ENCODE measurements at places on chromosomes 2 and 18. TPM values are rescaled to one million over a fixed set of nuclear protein-coding genes. Genes with fewer than 3 reads are reported as not detected.
A peak's percentile ranks its signal among the peaks of the same experiment; 100 is the strongest.

DNA sequence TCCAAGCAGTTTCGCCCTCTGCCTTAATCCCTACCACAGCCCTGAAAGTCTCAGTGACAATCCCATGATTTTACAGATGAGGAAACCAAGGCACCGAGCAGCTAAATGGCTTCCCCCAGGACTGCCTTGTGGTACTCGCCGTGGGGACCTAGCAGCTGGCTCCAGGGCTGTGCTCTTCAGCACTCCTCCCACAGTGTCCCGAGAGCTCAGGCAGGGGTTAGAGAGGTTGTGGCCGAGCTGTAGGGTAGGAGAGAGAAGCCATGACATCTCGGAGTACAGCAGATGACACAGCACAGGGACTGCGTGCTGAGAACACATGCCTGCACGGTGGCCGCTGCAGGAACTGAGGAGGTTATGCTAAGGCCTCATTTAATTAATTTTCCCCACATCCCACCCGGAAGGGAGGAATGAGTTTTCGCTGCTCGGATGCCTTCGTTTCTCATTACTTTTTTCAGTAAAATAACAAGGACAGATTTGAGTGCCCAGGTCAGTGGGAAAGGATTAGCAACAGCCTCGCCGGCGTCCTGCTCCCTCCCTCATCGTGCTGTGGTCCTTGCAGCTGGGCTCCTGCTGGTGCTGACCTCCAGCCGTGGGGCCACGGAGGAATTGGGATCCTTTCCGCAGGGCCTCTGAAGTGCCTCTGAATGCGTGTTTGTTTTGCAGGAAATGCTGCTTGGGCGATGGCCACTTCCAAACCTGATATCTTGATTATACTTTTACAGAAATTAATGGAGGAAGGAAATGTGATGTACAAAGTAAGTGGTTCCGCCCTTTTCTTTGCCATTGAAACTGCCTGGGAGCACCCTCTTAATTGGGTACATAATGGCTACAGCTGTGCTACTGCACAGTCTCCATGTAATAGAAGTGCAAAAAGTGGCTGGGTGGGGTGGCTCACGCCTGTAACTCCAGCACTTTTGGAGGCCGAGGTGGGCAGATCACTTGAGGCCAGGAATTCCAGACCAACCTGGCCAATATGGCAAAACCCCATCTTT lies 61.2 kb downstream of the WDSUB1 start:
- no peak for DNase-seq

SPC25 gene
- 25.1 TPM for polyA plus RNA-seq

IL36G gene
- polyA plus RNA-seq = not detected

DNA sequence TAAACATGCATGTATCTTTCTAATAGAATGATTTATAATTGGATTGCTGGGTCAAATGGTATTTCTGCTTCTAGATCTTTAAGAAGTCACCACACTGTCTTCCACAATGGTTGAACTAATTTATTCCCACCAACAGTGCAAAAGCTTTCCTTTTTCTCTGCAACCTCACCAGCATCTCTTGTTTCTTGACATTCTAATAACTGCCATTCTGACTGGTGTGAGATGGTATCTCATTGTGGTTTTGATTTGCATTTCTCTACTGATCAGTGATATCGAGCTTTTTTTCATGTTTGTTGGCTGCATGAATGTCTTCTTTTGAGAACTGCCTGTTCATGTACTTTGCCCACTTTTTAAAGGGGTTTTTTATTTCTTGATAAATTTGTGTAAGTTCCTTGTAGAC lies 182.5 kb downstream of the ANKRD44 start:
- no peak for DNase-seq

INPP1 gene
- 18.4 TPM for polyA plus RNA-seq

MEP1B gene
- not detected for polyA plus RNA-seq

DNA sequence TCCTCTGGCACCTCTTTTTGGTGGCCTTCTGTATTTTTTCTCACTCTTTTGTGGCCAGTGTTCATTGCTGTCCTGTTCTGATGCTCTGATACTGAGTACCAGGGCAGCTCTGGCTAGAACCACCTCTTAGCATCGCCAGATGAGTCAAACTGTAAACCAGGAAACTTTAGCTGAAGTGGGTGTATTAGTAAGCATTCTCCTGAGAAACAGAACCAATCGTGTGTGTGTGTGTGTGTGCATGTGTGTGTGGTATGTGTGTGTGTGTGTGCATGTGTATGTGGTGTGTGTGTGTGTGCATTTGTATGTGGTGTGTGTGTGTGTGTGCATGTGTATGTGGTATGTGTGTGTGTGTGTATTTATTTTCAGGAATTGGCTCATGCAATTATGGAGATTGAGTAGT lies 166.3 kb upstream of the SKOR2 start:
- no peak for DNase-seq

RNF125 gene
- polyA plus RNA-seq = 0.18 TPM

- DNase-seq = no peak
These were observed 663.4 kb downstream of the ARHGAP15 start for GRCh38 chr2:143792602-143793001.

NEU4 gene
- 0.25 TPM for polyA plus RNA-seq

- DNase-seq = no peak
These were observed 220.9 kb downstream of the DYSF start for GRCh38 chr2:71674158-71674851.

GRCh38 chr2:150811259-150811855 lies 323.9 kb upstream of the RND3 start:
- no peak for DNase-seq

CHRNG gene
- polyA plus RNA-seq = not detected

MYL1 gene
- polyA plus RNA-seq = not detected

DNA sequence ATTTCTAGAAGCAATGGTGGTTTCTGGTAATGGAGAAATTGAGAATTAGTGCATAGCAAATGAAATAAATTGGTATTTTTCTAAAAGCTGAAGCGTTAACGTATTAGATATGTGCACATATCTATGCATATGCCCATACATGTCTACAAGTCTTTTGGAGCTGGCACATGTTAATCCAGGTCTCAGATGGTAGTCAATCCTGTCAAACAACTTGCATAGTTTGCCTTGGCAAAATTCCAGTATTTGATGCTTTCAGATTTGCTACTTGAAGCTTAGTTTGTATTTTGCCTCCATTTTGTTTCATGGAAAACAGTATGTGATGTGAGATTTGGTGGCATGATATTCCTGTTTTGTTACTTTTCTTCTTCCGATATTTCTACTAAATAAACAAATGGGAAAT lies 304.6 kb downstream of the PARD3B start:
- DNase-seq = no peak

DNA sequence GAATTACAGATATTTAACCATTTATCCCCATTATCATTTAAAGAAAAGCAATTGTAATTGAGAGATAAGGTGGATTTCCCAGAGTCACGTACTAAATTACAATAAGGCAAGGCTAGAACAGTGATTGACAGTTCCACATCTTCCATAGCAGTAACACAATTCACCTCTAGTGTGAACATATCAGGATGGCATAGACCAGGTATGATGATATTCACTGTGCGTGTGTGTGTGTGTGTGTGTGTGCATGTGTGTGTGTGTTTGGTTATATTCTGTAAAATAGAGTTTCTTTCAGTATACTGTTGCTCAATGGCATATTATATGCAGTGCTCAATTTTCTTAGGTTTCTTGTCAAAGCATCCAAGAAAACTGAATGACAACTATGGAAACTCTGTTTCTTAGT lies 1.7 kb downstream of the SCN2A start:
- no peak for DNase-seq

DNA sequence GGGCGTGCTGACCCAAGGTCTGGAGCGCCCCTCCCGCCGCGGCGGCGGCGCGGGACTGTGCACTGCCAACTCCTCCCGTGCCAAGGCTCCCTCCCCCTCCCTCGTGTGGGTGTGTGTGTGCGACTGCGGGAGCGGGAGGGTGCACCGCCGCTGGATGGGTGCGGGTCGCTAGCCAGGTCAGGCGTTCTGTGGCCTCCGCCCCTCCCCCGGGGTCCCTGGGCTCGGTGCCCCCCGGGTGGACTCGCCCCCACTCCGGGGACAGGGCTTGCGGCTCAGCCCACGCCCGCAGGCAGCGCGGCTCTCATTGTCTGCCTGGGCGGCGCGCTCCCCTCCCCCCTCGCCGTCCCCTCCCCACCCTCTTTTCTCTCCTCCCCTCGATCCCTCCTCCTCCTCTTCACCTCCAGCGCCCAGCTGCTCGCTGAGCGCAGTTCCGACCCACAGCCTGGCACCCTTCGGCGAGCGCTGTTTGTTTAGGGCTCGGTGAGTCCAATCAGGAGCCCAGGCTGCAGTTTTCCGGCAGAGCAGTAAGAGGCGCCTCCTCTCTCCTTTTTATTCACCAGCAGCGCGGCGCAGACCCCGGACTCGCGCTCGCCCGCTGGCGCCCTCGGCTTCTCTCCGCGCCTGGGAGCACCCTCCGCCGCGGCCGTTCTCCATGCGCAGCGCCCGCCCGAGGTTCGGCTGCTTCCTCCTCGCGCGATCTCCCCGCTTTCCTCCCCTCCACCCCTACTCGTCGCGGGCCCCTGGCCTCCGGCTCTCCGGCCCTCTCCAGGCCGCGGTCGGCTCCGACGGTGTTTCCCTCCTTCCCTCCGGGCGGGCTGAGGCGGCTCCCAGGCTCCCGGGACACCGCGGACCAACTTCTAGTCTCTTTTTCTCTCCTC lies at the start of gene GATA6:
GATA6 (plus strand) TSS at position 579 of the 878 bp plus-strand sequence. CDS start 1,556 bp downstream, outside the sequence.
- DNase-seq = peak; percentile 75

DNA sequence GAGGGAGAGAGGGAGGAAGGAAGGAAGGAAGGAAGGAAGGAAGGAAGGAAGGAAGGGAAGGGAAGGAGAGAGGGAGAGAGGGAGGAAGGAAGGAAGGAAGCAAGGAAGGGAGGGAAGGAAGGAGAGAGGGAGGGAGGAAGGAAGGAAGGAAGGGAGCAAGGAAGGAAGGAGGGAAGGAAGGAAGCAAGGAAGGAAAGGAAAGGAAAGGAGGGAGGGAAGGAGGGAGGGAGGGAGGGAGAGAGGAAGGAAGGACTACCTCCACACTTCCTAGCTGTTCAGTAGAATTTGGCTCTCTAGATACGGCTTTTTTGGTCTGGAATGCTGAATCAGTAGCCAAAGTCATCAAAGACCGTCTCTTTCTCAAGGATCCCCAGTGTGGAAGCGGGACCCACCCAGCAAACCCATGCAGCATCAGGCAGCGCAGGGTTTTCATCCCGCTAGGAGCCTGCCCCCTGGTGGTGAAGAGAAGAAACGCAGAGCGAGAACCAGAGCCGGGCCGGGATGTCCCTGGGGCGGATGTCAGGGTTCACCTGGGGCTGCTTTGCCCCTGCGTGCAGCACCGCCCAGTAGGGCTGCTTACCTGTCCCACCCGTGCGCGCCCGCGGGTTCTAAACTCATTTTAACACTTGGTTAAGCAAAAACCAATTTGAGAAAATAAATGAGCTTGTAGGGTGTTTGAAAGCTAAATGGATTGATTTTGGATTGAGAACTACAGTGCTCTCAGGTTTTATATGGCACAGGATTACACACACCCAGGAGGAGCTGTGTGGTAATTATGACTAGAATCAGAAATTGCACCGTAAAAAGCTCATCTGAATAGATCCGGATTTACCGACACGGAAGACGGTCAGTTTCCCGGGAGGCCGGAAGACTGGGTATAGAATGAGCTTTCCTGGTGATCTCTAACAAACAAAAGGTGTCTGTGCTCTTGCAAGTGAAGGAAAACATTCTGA lies 48.1 kb upstream of the ARL4C start:
- peak; percentile 78 for DNase-seq

GRCh38 chr2:127413200-127413599 lies 5.0 kb upstream of the PROC start:
- DNase-seq = no peak

DNA sequence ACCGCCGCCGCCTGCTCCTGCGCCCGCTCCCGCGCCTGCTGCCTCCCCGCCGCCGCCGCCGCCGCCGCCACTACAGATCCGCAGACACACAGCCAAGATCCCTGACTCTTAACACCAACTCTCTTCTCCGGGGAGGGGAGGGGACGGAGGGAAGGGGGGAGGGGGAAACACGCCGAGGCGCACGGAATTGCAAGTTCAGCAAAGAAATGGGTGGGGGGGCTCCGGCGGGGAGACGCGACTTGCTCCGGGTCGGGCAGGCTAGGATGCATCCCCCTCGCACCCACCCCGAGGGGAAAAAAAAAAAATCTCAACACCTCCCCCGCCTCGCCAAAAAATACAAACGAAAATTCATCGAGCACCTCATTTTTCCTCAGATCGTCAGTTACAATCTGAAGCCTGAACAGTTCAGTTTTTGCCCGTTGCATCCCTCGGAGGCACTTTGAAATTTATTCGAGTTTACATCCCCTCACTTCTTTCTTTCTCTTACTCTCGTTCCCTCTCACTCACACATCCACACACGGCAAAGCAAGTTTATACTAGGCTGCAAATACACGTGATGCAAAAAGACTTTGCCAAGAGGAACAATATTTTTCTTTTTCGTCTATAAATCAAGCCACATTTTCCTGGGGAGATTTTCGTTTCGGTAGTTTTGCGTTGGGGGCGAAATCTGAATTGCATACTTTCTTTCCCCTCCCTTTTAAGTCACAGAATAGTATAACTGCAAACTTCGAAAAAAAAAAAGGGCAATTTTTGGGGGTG lies at the start of gene TCF4:
TCF4 (minus strand) TSS at position 82 of the 759 bp plus-strand sequence. CDS start 1,076 bp downstream, outside the sequence.
- peak; percentile 12 for DNase-seq

DNA sequence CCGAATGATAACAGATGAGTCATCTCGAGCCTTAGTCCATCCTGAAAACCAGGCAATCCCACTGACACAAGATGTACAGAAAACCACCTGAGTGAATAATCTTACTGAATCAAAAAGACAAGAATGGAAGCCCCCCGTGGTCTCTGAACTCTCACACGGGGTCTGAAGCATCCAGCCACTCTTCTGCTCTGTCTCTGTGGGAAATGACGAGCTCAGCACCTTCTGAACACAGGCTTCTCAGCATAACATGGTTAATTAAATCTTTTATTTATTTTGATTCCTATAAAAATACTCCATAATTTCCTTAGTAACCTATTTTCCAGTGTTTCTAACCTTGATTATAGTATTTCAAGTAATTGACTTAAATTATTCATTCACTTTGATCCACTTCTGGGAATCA lies 203.7 kb downstream of the TMEM163 start:
- DNase-seq = no peak

CXCR4 gene
- 0.12 TPM for polyA plus RNA-seq

GRCh38 chr2:234970099-234970440 lies 18.3 kb downstream of the SH3BP4 start:
- no peak for DNase-seq

GRCh38 chr18:77482190-77483085 lies 232.8 kb downstream of the GALR1 start:
- no peak for DNase-seq

DNA sequence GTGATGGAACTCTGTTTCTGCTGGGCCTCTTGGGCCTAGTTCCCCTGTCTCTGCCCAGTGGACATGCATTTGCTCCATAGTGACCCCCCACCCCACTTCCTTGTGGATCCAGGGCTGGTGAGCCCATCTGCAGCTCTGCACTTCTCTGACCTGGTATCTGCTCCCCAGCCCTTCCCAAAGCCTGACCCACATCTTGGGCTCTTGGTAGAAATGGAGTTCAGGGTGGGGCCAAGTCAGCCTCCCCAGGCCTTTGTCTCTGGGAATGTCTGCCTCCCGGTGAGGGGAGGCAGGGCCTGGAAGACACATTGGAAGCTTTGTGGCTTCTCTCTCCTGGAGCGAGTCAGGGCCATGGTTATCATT lies 6.3 kb upstream of the TRAF3IP1 start:
- DNase-seq = no peak

DNA sequence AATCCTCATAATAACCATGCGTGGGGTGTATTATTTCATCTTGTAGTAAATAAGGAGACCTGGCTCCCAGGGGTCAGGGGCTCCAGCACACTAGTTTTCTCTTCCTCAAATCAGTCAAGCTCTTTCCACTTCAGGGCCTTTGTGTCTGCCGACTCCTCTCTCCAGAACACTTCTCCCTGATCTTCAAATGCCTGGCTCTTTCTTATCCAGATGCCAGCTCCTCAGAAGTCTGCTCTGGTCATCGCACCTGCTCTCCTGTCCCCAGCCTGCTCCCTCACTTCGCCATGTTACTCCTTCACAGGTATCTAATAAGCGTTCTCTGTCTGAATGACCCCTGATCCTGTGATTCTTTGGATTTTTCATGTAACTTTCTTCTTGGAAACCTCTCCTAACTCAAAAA lies 62.0 kb downstream of the GYPC start:
- no peak for DNase-seq

All from A549 (cell line).